HS-27A (cell line): ENCODE measurements at places on chromosomes 1 and 21.
A peak's percentile ranks its signal among the peaks of the same experiment; 100 is the strongest.

DNA sequence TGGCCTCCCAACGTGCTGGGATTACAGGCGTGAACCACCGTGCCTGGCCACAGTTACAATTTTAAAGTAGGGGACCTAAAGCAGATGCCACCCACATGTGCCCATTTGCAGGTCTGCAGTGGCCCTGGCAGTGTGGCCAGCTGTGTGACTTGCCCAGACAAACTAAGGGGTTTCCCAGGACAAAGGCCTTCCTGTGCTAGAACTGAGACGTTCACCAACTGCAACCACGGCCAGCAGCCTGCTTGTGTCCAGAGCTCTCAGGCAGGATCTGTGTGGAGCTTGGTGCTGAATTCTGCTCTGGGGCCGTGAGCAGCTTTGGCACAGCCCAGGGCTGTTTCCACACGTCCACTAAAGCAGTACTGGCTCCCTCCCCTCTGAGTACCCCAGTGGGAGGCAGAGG is 10.6 kb upstream of the PTTG1IP start:
- DNase-seq = no peak

DNA sequence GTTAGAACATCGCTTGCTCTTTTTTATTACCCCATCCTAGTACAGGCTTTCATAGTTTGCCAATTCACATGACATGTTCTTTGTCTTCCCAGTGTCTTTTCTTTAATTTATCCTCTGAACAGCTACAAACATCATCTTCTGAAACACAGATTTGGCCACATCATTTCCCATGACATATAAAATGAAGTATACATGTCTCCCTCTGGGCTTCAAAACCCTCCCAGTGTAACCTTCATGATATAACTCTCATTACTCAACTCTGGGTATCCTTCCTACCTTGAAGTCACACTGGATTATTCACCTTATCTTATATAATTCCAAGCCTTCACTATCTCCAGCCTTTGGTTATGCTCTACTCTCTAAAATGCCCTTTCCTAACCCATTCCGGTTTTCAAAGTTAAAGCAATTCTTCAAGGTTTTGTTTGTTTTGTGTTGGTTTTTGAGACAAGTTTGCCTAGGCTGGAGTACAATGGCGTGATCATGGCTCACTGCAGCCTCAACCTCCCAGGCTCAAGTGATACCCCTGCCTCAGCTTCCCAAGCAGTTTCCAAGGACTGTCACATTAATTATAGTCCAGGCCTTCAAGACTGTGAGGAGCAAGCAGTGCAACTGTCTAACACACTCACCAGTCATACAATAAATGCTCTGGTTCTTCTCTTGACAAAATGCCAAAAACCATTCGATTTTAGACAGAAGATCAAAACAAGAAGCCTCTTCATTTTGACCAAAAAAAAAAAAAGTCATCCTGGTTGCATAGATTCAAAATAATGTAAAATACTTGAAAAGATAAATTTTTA is 5.8 kb downstream of the RGS1 start:
- no peak for DNase-seq

DNA sequence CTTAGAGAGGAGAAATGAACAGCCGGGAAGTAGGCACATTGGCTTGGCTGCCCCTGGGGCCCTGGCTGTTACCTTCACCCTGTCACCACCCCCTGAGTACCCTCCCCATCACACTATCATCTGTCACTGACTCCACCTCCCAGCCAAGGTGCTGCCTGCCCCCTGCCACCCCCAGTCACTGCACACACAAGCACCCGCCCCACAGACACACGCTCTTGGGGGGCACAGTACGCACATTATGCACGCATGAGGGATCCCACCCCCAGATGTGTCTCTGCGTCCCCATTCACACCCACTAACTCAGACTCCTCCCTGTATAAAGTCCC is 223.3 kb downstream of the PTPRU start:
- no peak for DNase-seq

DNA sequence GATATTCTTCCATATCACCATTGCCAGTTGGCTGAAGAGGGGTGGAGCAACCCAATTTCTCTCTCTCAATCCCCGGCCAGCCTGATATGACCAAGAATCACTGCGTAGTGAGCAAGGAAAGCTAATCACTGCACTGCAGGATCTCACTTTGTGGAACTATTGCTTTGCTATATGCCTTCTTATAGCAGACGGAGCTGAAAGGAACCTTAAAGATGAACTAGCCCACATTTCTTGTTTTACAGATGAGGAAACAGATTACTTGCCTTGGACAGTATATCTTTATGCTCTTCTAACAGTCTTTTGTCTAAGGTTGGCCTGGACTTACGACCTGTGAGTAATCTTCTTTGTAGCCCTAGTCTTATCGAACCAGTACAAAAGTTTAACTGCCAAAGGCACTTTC is 7.6 kb downstream of the APOBEC4 start:
- DNase-seq = no peak

- no peak for DNase-seq
Observed at GRCh38 chr1:88877382-88877825, 14.0 kb downstream of the GTF2B start.

DNA sequence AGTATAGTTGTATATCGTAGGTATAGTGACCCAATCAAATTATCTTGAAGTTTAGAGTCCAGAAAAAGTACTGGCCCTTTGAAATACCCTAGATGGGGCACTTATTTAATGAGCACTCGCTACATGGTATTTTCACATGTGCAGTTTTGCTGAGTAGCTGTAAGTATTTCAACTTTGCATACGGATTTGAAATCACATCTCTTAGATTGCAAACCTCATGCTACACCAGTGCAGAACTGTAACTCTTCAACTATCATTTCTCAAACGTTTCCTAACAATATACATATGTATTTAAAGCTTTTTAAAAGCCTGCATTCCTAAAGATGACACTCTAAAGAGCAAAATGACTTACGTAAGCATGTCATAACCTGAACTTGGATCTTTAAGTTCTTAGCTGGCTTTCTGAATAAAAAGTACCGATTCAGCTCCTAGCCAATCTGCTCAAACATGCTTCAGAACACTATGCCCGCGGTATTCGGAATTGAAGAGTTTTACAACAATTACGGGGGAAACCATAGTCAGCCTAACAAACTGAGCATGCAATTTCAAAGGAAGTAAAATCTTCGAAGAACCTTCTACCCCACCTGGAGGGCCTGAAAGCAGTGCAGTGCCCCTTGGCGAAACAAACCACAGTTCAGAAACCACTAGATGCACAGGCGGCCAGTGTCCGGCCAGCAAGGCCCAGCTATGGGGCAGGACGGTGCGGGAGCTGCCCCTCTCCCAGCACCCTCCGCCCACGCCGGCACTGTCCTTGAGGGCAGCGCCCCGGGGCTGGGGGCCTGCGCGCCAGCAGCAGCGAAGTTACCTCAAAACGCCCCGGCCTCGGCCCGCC is 863 bp downstream of the FH start:
- no peak for DNase-seq

GRCh38 chr21:40517646-40518045 is 329.3 kb downstream of the DSCAM start:
- no peak for DNase-seq

DNA sequence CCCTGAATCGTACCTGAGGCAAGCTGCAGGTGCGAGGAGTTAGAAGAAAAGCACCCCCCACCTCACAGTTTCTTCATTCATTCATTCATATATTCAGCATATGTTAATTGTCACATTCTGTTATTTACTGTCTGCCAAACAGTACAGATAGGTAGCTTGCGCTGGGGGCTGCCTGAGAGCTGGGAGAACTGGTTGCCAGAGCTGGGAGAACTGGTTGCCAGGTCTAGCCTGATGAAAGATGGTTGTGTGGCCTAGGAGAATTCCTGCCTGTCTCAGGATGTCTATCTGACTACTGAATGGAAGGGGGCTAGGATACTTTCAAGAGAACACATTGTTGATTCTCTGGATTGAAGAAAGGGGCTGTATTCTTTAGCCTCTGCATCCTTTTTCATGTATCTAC is 225.9 kb upstream of the POU3F1 start:
- no peak for DNase-seq

DNA sequence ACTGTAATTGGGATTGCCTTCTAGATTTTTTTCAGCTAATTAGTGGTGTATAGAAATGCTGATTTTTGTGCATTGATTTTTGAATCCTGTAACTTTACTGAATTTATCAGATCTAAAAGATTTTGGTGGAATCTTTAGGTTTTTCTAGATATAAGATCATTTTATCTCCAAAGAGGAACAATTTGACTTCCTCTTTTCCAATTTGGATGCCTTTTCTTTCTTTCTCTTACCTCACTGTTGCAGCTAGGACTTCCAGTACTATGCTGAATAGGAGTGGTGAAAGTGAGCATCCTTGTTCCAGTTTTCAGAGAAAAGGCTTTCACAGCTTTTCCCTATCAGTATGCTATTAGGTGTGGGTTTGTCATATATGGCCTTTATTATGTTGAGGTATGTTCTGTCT is 53.6 kb downstream of the TESK2 start:
- no peak for DNase-seq

GRCh38 chr1:62198781-62199125 is 4.1 kb downstream of the L1TD1 start:
- no peak for DNase-seq

GRCh38 chr1:113946678-113947387 is 17.7 kb downstream of the HIPK1 start:
- DNase-seq = no peak

DNA sequence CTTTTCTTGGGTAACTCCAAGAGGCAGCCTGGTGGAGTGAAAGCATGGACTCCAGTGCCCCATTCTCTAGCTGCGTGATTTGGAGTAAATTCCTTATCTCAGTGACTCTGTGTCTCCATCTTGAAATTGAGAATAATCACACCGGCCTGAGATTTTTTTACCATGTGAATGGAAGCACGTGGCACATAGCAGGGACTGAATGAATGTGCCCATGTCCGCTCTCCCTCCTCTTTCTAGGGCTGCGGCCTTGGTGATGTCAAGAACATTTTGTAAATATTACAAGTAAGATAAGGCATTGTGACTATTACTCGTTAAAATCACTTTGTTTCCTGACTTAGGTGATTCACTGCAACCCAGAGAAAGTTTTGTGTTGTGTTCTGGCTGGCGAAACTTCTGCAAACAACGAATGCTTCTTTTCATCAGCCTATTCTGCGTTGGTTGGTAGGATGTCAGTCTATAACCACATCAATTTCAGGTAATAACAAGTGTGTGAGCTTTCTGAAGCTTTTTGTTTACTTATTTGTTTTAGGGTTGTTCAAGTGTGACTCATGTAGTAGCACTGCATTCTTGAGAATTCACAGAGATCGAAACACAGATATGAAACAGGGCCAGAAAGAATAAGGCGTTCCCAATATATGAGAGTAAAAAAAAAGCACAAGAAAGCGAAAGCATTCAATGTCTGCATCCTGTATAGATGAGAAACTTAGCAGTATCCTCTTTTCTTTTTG is 135.7 kb upstream of the SLC45A1 start:
- peak; percentile 93 for DNase-seq
